Fibroblast of skin of right biceps (primary cell): ENCODE measurements at places on chromosomes 6 and 20.

- peak; percentile 71 for DNase-seq
Observed at GRCh38 chr6:129575378-129576118, 134.4 kb downstream of the ARHGAP18 start.

DNA sequence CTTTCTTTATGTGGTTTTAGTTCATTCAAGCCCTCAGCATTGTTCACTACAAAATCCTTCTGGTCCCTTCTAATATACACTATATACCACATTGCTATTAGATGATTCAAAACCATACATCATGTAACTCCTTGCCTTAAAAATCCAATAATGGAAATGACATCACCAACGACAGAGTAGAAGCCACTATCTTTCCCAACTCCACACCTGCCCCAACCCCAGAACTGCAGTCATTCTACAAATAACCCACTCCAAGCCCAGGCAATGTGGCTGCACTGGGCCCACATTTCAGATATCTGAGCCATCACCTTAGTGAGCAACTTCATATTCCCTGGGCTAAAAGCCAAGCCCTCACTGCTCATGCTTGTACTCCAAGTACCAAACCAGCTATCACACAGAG is 22.6 kb upstream of the RUNX2 start:
- DNase-seq: peak; percentile 41

DNA sequence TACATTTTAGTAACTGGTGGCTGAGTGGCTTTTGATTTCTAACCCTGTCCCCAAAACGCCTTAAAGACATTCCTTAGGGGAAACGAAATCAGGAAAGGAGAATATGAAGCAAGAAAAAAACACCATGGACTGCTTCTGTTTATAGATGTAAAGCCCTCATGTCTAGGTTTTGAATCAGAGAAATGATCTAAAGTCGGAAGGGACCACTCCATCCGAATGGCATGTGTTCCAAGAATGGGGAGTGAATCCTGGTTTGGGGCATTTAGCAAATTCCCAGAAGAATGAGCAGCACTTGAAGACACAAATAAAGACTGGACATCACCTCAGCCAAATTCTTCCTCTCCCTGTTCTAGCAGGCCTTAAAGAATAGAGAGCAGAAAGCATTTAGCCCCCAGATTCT is 65.6 kb downstream of the CAP2 start:
- DNase-seq: no peak

DNA sequence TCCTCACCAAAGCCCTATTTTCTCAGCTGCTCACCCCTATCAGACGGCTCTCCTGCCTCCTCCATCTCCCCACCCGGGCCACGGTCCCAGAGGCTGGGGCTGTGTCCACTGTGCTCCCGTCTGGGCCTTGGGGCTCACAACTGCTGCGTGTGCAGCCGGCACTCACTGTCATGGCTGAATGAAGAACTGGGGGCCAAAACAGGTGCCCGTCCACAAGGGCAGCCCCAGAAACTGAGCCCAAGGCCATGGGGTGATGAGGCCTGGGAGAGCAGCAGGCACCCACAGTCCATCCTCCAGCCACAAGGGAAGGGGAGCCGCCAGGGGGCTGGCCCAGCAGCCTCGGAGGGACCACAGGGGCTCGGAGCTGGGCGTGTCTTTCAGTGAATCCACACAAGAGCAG is 159.5 kb downstream of the DLL1 start:
- DNase-seq: no peak

GRCh38 chr20:2806351-2806701 is 5.9 kb upstream of the CPXM1 start:
- no peak for DNase-seq

DNA sequence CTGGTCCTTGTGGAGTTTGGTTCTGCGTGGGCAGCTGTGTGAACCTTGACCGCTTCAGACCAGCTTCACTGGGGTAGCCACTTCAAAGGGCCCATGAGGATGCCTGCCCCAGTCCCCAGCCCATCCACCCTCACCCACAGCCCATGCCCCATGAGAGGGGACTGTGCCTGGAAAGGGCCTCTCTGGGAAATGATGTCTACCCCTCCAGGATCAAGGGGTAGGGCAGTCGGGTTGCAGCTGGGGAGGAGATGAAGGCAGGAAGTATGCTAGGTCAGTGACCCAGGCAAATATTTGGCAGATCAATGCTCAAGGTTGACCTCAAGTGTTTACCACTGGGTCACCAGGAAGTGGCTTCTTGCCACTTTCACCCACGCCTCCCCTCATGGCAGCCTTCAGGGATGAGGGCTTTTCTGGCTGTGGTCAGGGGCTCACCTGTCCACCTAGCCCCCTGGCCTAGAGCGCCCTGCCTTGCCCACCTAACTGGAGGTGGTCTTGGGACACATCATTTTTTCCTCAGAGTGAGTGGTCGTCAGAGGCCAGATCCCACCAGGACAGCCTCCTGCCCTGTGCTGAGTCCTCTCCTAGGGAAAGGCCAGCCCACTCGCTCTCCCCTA is 109.5 kb downstream of the SNX5 start:
- DNase-seq: no peak

DNA sequence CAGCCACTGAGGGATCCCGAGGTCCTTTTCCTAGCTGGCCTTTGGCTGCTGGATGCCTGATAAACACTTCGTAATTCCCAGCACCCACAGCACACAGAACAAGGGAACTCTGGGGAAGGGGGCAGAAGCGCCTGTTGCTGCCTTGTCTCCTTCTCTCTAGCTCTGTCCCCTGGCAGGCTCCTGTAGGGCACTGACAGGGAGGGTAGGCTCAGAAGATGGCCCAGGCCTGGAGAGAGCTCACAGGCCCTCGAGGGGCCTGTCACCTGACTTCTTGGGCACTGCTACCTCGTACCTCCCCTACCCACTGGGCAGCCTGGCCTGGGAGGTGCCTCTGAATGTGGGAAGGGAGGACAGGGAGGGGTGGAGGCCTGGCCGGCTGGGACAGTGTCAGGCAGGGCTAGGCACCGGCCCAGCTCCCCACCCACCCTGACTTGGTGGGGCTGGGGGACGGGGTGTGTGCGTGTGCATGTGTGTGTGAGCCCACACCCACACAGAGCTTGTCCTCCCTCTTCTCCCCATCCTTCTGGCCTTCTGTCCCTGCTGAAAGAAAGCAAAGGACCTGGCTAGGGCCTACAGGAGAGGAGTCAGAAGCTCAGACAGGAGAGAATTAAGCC is 18.1 kb downstream of the C6orf132 start:
- no peak for DNase-seq

DNA sequence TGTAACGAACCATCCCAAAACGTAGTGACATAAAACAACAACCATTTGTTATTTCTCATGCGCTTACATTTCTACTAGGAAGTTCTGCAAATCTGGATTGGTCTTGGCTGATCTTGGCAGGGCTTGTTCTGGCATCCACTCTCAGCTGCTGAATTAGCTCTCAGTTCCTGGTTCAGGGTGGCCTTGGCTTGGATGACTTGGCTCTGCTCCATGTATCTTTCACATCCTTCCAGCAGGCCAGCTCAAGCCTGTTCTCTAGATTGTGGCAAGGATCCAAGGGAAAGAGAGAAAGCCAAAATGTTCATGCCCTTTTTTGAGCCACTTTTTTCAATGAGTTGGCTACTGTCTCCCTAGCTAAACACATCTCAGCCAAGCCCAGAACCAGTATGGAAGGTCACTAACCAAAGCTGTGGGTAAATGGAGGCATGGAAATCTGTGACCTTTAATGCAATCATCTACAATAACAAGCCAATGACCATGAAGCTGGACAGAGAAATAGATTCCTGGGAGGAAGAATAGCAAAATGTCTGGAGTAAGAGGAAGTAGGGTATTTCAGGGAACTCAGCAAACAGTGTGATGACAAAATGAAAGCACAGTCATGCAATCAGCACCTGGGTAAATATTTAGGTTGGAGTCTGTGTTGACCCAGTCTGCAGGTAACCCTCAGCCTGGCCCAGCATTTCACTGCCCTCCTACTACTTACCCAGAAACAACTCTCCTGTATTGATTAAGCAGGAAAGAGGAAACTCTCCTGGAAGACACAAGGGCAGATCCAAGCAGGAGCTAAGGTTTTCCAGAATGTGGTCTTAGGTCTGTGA is 32.7 kb upstream of the SNAP25 start:
- no peak for DNase-seq
